ENCODE measurements at places on chromosomes 3 and 15.

GRCh38 chr3:184371570-184372018, 6.4 kb downstream of the THPO start:
- no peak for DNase-seq

DNA sequence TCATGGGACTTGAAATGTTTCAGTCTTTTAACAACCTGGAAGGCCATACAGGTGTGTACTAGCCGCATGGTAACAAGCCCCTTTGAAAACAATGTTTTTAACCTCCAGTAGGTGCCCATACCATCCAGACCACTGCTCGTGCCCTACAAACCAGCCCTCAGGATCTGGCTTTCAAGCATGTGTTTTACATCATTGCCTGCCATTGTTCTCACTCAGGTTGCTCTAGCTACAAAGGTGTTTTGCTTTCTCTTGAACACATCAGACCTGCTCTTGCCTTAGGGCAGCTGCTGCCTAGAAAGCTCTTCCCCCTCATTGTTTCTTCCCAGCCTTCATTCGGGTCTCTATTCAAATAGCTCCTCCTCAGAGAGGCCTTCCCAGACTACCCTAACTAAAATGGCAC, 32.3 kb upstream of the MAP3K13 start:
- DNase-seq: no peak

GRCh38 chr3:175713268-175713667, 854.1 kb downstream of the NAALADL2 start:
- no peak for DNase-seq

DNA sequence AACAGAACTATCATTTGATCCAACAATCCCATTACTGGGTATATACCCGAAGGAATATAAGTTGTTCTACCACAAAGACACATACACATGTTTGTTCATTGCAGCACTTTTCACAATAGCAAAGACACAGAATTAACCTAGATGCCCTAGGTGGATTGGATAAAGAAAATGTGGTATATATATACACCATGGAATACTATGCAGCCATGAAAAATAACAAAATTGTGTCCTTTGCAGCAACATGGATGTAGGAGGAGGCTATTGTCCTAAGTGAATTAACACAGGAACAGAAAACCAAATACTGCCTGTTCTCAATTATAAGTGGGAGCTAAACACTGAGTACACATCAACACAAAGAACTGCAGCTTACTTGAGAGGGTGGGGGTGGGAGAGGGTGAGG, 142.5 kb downstream of the IL20RB start:
- DNase-seq: no peak

- DNase-seq: no peak
Measured at GRCh38 chr15:51243774-51244173, 94.6 kb downstream of the CYP19A1 start.

GRCh38 chr3:58043933-58044332, 35.7 kb downstream of the FLNB start:
- DNase-seq: no peak

DNA sequence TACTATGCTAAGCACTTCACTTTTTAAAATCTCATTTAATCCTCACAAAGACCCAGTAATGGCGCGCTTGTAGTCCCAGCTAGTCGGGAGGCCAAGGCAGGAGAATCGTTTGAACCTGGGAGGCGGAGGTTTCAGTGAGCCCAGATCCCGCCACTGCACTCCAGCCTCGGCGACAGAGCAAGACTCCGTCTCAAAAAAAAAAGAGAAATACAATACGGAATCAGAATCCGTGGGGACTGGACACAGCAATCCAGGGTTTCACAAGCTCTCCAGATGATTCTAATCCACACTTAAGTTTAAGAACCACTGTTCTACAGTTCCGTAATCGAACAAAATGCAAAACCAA, 426 bp upstream of the SUMF1 start:
- DNase-seq: no peak

- DNase-seq: no peak
Measured at GRCh38 chr3:141710121-141710520, 28.0 kb upstream of the RNF7 start.

- DNase-seq: no peak
Measured at GRCh38 chr15:58568157-58568571, 136.4 kb downstream of the LIPC start.

- DNase-seq: no peak
Measured at GRCh38 chr15:100531204-100531603, 2.5 kb upstream of the CERS3 start.

- DNase-seq: no peak
Measured at GRCh38 chr15:23616536-23616935, 31.1 kb downstream of the MAGEL2 start.

DNA sequence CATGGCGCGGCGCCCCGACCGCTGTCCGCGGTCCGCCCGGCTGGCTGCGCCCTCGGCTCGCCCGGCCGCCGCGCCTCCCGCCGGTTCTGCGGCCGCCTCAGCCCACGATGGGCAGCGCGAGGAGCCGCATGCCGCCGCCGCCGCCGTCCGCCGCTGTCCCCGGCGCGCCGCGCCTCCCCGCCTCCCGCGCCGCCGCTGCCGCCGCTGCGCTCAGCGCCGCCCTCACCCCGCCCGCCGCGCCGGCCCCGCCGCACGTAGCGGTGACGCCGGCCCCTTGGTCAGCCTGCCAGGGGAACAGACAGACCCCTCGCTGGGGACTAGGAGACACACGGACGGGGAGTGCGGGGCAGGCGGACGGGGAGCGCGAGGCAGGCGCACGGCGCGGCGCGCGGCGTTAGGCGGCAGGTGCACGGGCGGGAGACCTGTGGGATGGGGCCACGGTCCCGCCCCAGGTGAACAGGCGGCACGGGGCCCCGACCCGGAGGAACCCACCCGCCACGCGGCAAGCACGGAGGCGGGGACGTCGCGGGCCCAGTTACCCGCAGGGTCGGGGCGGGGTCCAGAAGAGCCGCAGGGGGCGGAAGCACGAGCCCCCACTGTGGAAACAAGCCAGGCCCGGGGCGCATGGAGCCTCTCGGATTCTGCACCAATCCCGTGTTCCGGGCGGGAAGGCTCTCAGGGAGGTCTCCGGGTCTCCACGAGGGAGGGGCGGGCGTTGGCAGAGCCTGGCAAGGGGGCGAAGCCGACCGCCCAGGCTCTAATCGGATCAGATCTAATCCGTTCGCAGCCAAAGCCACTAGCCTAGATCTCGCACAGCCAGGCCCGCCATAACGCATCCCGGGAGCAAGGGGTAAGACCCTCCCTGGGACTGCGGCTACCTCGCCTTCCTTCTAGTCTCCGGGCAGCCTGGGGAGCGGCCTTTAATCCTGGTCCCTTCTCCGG, at the start of gene CSPG5:
CSPG5 (minus strand) TSS at position 175 of the 942 bp plus-strand sequence; CDS start at position 3, 172 bp downstream.
- DNase-seq: no peak

- DNase-seq: no peak
Measured at GRCh38 chr3:42148982-42149432, 57.9 kb downstream of the TRAK1 start.

- DNase-seq: no peak
Measured at GRCh38 chr3:168647582-168647981, 551.9 kb upstream of the GOLIM4 start.

GRCh38 chr15:66798426-66799061, 96.5 kb downstream of the SMAD6 start:
- DNase-seq: no peak

DNA sequence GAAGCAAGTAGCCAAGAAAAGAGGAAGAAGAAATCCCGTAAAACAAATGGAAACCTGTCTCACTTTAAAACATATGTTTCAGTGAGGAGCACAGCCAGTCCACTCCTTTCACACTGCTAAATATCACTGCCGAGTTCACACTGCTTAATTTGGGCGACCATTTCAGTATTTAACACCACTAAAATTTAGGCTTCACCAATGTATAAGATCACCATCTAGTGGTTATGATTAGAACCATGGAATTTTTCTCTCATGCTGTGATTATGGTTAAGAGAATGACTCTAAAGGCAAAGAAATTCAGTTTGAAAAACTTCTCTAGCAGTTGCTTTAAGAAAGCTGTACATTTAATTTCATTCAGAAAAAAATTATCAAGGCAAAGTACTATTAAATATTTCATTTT, 16.6 kb downstream of the SLC4A7 start:
- DNase-seq: no peak

DNA sequence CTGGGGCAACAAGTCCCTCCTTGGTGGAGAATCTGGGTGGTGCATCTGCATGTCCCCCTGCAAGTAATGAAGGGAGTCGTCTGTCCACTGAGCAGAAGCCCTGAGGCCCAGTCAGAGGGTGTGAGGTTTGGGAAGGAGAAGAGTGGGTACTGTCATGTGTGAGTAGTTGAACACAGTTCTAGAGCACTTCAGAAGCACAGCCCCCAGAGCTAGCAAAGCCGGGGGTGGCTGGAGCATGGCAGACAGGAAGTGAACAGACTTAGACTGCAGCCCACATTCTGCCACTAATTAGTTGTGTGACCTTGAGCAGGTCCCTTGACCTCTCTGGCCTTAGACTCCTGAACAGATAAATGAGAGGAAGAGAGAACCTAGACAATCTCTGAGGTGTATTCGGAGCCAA, 207.6 kb downstream of the UACA start:
- DNase-seq: no peak

GRCh38 chr15:57665939-57666338, 40.6 kb upstream of the POLR2M start:
- no peak for DNase-seq

DNA sequence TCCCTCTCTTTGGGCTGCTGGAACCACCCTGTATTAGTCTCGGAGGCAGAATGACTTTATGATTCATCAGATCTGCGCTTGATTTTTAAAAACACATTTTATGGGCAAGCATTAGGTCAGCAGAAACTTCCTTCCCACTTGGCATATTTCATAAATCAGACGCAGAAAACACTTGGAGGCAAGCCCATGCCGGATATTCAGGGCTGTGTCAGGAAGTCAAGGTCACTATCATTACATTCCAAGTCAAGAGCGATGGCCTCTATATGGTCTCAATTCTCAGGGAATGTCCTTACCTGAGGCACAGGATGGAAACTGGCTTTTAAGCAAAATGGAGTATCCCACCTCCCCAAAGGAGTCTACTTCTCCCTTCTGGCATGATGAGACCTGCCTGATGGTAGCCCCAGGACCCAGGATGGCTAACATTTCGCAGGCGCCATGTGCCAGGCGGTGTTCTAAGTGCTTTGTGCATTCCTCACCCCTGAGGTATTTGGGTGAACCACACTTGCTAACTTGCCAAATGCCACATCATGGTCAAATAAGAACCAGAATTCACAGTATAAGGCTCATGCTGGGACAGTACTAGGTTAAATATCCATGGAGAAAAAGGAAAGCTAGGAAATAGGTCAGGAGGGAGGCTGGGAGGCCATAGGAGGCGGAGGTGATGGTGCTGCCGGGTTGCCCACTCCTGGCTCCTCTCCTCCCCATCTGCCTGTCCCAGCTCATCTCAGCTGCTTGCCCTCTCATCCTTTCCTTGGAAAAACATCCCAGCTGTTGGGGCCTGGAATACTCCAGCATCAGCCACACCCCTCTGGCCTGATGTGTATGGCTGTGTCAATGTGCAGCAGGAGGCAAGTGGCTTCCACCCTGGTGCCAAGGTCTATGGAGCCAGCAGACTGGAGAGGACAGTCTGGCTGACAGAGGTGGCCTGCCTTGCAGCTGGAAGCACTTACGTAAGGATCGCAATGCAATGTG, 18.8 kb downstream of the BCL2L10 start:
- no peak for DNase-seq

DNA sequence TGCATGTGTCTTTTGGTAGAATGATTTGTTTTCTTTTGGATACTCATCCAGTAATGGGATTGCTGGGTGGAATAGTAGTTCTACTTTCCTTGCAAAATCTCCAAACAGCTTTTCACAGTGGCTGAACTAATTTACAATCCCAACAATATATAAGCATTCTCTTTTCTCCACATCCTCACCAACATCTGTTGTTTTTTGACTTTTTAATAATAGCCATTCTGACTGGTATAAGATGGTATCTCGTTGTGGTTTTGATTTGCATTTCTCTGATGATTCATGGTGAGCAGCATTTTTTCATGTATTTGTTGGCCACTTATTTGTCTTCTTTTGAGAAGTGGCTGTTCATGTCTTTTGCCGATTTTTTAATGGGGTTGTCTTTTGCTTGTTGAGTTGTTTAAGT, 55.8 kb downstream of the ST8SIA2 start:
- DNase-seq: no peak

DNA sequence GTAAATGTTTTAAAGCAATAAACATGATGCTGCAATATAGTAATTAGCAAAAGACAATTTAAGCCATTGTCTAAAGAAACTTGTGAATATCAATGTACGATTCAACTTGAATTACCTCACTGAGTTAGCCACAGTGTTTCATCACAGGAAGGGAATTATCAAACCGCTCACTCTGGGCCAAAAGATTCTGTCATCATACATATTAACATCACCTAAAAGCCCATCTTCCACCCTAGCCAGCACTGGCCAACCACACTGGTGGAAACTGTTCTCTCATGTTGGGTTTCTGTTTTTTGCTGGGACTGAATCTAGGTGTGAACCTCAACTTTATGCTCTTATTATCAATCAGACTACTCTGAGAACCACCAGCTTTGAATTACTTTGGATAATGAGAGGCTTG, 497.7 kb upstream of the THBS1 start:
- DNase-seq: no peak

DNA sequence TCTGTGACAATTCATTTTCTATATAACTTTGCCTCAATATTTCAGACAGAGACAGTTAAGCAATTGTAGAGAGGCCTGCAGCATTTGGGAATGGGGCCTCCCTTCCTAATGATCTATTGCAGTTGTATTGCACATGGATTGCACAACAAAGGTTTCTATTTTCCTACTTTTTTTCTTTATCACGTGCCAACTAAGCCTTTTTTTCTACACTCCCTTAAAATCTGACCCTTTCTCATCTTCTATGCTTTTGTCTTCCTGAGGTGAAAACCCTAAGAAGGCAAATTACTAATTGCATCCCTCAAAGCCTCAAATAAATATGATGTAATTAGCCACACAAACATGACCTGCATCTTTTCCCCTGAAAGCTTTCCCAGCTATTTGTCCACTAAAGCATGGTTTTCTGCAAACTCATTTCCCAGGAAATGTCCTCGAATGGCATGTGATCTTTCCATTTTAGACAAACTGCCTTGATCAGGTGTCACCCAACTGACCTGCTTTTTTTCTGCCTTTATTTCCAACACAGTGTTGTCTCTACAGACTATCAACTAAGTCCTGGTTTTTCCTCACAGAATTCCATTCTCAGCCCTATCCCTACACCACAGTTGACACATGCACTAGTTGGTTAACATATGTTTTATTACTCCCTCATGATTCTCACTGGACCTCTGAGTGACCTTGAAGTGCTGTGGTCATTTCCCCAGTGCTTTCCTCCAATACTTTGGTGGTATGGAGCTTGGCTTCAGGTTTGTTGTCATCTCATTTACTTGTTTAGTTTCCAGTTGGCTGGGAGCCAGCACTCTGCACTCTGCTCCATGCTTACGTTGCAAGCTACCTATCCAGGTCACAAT, 31.9 kb upstream of the TSC22D2 start:
- DNase-seq: no peak

GRCh38 chr15:93566762-93567161, 477.8 kb upstream of the RGMA start:
- DNase-seq: no peak

DNA sequence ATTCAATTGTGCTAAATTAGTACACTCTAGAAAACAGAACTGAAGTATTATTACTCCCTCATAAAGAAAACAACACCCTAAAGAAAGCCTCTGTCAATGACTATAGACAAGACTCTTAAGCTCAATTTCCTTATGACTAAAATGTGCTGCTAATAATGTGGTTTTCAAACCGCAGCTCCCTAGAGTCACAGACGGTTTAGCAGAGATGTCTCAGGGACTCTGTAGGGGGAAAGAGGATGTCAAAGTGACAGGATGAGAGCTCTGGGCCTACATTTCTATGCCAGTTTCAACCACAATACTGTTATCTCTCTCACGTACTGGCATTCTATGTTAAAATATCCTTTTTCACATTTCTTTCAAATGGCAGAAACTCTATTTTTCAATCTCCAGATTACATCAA, 37.6 kb upstream of the WDR49 start:
- no peak for DNase-seq
